ENCODE measurements at places on chromosomes 16 and 17.

GRCh38 chr17:11109106-11109505 is 131.9 kb upstream of the SHISA6 start:
- no peak for DNase-seq

GRCh38 chr17:83014940-83015910 is 64.2 kb upstream of the METRNL start:
- DNase-seq, result no peak

- no peak for DNase-seq
These were observed 102.9 kb downstream of the NLK start for GRCh38 chr17:28145348-28145747.

DNA sequence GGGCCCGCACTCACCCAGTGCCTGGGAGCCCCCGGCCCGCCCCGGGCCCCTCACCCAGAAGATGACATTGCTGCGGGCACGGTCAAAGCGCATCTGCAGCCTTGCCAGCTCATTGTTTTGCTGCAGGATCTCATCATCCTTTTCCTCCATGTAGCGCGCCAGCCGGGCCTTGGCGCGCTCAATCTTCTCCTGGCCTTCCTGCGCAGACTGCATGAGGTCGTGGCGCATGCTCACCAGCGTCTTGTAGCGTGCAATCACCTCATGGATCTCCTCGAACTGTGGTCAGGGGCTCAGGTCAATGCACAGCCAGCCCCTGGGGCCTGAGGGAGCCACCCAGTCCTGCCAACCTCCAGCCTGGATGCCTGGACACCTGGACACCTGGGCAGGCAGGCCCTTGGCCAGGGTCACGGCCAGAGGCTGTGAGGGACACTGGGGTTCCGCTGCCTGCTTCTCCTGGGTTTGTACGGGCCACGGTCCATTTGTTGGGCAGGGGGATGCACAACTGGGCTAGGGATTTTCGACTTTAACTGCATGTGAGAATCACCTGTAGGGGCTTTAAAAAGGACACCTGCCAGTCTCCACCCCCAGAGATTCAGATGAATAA is 9.2 kb downstream of the CCDC42 start:
- no peak for DNase-seq

DNA sequence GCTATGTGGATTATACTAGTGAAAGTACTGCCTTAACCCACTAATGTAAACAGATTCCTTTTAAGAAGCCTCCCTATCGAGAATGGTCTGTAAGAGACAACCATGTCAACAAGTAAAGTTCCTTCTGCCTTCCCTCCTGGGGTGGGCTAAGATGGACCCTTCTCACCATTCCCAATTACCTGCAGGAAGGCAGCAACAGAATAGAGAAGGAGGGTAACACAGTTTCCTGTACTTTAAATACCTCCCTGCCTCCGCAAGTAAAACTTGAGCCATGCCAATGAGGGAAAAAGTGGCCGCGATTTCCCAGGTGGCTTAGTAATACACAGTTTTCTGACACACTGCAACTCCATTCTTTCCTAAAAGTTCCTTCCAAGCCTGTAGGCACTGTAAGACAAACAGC is 45.2 kb downstream of the TOX3 start:
- DNase-seq, result no peak

- DNase-seq, result no peak
These were observed 268.5 kb upstream of the CCL2 start for GRCh38 chr17:33986566-33986965.

DNA sequence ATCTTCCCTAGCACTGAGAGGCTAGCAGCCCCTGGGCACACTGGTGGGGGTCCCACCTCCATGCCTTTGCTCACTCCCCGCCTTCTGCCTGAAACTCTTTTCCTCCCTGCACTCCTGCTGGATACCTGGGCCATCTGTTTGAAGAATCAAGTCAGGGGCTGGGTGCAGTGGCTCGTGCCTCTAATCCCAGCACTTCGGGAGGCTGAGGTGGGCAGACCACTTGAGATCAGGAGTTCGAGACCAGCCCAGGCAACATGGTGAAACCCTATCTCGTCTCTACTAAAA is 15.7 kb downstream of the FOXJ1 start:
- DNase-seq, result no peak
